NCI-H2081 treated with DMSO at 0.1 percent for 48 hours (cell line): ENCODE measurements at places on chromosomes 13 and 19.

DNA sequence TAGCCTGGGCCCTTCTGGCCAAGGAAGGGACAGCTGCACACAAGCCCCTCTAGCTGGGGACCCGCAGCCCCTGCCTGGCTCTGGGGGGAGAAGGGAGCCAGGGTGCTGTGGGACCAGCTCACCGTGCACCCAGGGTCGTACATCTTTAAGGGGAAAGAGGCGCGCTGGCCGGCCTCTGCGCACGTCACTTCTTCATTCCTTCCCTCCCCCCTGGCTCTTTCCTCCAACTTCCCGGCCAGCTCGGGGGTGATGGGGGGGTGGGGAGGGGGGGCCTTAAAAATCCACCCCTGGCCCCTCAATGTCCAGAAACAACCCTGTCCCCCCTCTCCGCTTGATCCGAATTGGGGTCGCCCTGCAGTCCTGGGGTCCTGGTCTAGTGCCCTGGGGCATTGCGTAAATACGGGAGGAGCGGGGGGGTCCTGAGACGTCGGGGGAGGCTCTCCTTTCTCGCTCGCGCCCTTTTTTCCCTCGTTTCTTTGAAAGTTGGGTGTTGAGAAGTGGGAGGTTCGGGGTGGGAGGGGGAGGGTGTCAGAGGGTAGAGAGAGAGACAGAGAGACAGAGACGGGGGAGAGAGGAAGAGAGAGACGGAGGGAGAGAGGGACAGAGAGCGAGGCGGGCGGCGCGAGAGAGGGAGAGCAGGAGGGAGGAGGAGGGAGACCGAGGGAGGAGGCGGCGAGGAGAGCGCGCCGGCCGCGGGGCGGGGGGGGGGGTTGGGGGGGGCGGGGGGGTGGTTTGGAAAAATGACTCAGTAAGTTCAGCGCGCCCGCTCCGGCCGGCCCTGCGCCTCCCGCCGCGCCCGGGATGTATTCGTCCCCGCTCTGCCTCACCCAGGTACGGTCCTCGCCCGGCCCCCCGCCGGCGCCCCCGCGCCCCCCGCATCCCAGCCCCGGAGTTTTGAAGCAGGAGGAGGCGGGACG, at the start of gene NFIC:
TSS of gene NFIC (plus strand) at position 748 of the 917 bp plus-strand sequence. CDS start at position 802, 54 bp downstream.
- no peak for DNase-seq

- DNase-seq: no peak
Measured at GRCh38 chr13:40582531-40582930, 83.9 kb downstream of the FOXO1 start.

DNA sequence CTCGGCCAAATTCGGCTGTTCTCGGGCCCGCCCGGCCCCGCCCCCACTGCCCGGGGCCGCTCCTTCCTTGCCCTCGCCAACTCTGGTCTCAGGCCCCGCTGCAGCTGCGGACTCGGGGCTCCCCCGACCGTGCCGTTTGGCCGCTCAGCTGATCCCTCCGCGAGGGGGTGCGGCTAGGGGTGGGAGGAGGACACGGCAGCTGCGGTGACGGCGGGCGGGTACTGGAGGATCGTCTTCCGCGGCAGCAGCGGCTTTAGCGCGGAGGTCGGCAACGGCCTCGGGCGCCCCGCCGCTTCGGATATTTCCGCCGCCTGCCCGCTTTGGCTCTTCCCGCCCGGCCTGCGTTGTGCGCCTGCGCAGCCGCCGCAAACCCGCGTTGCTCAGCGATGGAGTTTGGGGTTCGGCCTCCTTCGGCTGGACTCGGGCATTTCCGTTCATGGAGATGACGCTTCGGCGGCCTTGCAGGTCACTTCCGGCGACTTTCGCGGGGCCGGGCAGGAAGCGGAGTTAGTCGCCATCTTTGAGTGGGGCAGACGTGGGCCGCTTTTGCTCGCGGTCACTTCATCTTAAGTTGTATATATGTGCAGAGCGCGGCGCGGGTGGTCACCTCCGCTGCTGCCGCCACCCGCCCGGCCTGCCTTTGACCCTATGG, 338 bp upstream of the UBE2M start:
- DNase-seq: no peak

DNA sequence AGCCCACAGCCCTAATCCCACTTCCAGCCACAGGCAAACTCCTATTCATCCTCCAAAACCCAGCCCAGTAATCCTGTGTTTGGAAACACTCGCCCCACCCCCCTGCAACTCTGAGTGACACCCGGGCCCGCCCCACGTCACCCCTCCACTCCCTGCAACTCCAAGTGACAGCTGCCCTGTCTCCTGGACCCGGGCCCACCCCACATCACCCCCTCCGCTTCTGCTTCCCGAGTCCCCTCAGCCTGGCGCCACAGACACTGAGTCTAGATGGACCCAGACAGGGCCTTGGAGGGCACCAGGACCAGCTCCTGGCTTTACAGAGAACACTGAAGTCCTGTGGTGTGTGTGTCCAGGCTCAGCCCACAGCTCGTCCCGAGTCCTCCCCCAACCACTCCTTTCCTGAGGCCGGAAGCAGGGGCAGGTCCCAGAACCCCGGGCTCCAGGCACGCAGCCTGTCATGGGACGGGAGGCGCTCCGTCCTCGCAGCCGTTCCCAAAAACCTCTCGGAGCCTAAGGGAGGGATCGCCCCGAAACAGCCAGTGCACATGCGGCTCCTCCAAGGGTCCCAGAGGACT, 7.7 kb downstream of the REXO1 start:
- no peak for DNase-seq

GRCh38 chr13:75550159-75550567, 572 bp downstream of the UCHL3 start:
- DNase-seq: no peak

DNA sequence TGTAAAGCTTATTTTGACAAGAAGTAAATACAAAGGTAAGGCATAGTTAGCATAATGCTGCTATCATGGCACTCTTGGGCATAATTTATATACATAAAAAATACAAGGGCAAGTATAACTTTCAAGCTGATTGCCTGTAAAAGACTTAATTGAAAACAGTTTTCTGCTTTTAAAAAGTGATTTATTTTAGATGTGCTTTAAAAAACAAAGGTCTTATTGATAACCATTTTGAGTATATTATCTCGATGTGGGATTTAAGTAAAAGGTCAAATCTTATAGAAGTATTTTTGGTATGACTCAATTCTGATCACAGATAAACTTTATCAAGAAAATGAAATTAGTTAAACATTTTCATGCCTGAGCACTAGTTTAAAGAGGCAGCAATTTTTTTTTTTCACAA, 175.8 kb downstream of the KCNRG start:
- DNase-seq: no peak

- no peak for DNase-seq
Measured at GRCh38 chr13:98873377-98874028, 104.4 kb downstream of the DOCK9 start.

DNA sequence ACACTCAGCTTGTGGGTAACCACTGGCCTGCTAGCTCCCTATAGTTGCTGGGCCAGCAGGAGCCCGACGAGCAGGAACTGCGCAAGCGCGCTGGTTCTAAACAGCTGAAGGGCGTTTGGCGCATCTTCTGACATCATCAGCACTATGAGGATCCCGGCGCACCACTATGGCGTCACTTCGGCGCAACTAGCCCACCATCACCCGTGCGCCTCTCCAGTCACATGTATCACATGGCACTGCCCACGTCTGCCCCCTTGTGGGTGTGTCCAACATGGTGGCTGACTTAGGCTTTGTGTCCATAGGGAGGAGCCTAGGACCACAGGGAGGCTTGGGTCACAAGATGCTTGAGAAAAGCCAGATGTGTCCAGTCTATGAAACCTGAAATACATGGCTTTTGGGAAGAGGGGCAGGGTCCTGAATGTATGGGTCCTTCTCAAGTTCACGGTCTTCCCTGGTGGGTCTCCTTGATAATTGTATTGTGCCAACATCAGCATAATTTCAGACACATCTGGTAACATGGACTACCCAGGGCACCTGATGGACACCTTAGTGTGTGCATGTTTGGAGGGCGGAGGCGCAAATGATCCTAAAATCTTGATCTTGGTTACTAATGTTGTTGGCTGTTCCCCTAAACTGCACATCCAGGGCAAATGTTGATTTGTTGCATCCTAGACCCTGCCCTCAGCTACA, 18.0 kb downstream of the KLK4 start:
- DNase-seq: no peak

DNA sequence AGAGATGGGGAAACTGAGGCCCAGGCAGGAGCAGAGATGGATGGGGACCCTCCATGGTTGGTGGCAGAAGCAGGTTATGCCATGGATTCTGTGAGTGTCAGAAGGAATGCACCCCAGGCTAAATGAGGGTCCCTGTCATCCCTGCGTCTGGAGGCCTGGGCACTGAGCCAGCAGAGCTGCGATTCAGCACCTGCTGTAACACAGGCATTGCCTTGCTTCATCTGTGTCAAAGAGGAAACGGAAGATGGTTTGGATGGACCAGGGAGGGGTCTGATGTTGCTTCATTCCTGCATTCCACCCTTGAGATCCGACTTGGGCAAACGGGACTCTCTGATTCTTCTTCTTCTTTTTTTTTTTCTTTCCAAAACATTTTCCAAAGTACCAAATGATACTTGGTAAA, 1.2 kb downstream of the C5AR1 start:
- no peak for DNase-seq

DNA sequence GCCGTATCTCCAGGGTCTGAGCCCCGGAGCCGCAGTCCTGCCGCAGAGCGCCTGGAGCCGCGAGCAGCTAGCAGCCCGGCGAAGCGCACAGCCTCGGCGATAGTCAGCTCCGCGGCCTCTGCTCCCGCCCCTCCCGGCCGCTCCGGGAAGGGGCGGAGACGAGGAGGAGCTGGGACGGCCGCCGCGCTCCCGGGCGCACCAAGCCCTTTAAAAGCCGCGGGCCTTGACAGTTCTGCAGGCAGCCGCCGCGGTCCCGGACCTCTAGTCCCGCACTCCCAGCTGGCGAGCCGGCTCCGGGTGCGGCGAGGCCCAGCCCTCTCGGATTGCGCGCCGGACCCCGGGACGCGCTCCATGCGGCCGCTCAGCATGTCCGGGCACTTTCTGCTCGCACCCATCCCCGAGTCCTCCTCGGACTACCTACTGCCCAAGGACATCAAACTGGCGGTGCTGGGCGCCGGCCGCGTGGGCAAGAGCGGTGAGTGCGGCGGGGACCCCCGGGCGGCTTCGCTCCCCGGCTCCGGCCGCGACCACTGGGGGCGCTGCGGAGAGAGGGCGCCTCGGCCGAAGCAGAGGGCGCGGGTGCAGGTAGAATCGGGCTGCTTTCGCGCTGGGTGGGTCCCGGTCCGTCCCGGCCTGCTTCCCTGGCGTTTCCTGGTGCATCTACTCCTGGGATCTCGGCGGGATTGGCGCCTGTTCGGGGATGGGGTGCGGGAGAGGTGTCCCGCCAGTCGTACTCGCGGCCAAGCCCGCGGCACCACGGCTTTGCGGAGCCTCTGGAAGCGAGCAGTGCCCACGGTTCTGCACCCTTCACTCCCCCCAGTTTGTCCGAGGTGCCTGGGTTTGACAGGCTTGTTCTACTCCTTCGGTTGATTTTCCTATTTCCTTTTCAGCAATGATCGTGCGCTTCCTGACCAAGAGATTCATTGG, at the start of gene RASL11A:
TSS of gene RASL11A (plus strand) at position 237 of the 927 bp plus-strand sequence. CDS start at position 352, 115 bp downstream.
- no peak for DNase-seq

- no peak for DNase-seq
Measured at GRCh38 chr19:29841559-29842367, 30.0 kb downstream of the CCNE1 start.

GRCh38 chr13:37531049-37531448, 67.5 kb downstream of the POSTN start:
- DNase-seq: no peak

- DNase-seq: no peak
Measured at GRCh38 chr19:16470911-16471811, 609 bp downstream of the EPS15L1 start.

DNA sequence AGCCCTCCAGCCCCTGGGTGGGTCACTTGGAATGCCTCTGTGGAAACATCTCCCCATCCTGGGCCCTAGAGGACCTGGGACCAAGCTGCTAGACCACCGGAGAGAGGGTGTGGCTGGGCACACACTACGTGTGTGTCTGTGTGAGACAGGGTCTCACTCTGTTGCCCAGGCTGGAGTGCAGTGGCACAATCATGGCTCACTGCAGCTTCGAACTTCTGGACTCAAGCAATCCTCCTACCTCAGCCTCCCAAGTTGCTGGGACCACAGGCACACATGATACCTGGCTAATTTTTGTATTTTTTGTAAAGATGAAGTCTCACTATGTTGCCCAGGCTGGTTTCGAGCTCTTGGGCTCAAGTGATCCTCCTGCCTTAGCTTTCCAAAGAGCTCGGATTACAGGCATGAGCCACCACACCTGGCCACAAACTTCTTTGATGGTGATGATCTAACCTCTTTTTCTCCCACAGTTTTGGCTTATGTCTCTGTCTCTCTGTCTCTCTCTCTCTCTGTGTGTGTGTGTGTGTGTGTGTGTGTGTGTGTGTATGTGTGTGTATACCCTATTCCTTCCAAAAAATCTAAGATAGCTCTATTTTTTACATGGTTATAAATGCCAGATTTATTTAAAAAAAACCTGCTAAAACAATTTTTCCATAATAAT, 32.1 kb upstream of the SLC7A9 start:
- DNase-seq: no peak

DNA sequence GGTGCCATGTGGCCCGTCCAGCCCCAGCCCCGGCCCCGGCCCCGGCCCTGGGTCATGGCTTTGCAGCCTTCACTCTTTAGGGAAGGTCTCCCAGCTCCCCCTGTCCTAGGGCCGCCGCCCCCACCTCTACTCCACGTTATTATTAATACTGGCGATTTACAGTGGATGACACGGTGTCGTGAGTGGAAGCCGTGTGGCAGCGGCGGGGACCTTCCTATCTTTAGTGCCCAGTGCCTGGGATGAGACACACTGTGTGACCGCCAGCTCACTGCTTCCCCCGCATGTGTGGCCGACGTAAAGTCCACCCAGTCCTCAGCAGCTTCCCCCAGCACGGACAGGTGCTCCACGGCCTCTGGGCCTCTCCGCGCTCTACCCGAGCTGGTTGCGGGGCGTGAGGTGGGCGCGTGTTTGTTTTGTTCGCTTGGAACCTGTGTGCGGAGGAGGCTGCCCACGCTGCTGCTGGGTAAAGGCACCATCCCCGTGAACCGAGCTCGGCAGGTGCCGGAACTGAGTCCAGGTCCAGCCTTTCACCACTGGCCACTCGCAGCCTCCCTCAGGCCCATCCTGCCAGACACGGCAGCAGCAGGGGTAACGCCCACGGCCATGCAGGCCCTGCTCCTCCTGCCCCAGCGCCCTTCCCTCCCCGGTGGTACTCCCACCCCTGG, 70.9 kb upstream of the MCF2L start:
- DNase-seq: no peak

DNA sequence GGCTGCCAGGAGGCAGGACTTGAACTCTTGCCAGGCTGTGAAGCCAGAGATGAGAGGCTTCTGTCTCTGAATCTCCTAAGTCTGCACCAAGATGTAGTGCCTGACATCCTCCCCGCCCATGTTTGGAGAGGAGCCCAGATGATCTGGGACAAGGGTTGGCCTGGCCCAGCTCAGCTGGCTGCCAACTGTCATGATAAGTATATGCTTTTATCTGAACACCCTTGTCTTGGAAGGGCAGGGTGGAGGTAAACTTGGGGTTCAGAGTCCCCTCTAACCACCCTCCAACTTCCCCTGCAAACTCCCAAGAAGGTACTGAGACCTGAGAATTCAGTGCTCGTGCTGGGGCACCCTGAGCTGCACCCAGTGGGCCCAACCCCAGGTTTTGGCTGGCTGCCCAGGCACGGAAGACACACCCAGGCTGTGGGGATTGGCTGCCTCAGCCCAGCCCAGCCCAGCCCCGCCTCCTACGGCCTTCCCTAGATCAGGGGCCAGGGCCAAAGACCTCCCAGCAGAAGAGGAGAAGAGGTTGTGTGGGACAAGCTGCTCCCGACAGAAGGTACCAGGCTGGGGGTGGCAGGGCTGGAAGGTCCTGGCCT, at the start of gene CYP4F12:
TSS of gene CYP4F12 (plus strand) at position 508 of the 596 bp plus-strand sequence. CDS start 443 bp downstream, outside the sequence.
- DNase-seq: no peak
